ENCODE measurements at places on chromosomes 2 and 18. TPM values are rescaled to one million over a fixed set of nuclear protein-coding genes. Genes with fewer than 3 reads are reported as not detected.

The LRRC30 gene
- total RNA-seq, result not detected

The MAP3K19 gene
- not detected for total RNA-seq

The GNLY gene
- total RNA-seq, result not detected

The CTNNA2 gene
- total RNA-seq, result 0.16 TPM

The STARD6 gene
- not detected for total RNA-seq

The FARP2 gene
- total RNA-seq, result 28.9 TPM

The DNAJC5G gene
- total RNA-seq, result not detected

The L3MBTL4 gene
- 2.8 TPM for total RNA-seq

The UPP2 gene
- not detected for total RNA-seq

The PSTPIP2 gene
- 7.9 TPM for total RNA-seq

The IL1B gene
- total RNA-seq, result not detected

The ACTG2 gene
- total RNA-seq, result 3,568 TPM

The ASNSD1 gene
- 40.3 TPM for total RNA-seq

The BOLL gene
- total RNA-seq, result 0.19 TPM

The BCL11A gene
- 6.7 TPM for total RNA-seq

The SFTPB gene
- total RNA-seq, result not detected

The BARD1 gene
- 52.9 TPM for total RNA-seq

The ALPG gene
- not detected for total RNA-seq

The TNFAIP6 gene
- 1.1 TPM for total RNA-seq

The DCDC2C gene
- not detected for total RNA-seq

The MGAT4A gene
- 27.4 TPM for total RNA-seq

The DPP4 gene
- total RNA-seq, result 1.9 TPM

The MC4R gene
- total RNA-seq, result 1.5 TPM

The GAREM2 gene
- 1.8 TPM for total RNA-seq

The PLCD4 gene
- 14.2 TPM for total RNA-seq

The TLX2 gene
- 0.94 TPM for total RNA-seq

The APCDD1 gene
- 45.0 TPM for total RNA-seq

The SP5 gene
- total RNA-seq, result 0.39 TPM

The STPG4 gene
- total RNA-seq, result not detected

The OBSL1 gene
- 73.2 TPM for total RNA-seq

The FTCDNL1 gene
- total RNA-seq, result 1.3 TPM

The PRR30 gene
- not detected for total RNA-seq

The SMAD2 gene
- 76.5 TPM for total RNA-seq

The CKAP2L gene
- not detected for total RNA-seq

The MC5R gene
- not detected for total RNA-seq

The TOGARAM2 gene
- total RNA-seq, result 1.8 TPM

The PFN4 gene
- total RNA-seq, result not detected

Data from gastroesophageal sphincter (tissue), 4 donors.